Fibroblast of skin of left biceps (primary cell): ENCODE measurements at places on chromosomes 12 and 14.
A peak's percentile ranks its signal among the peaks of the same experiment; 100 is the strongest.

DNA sequence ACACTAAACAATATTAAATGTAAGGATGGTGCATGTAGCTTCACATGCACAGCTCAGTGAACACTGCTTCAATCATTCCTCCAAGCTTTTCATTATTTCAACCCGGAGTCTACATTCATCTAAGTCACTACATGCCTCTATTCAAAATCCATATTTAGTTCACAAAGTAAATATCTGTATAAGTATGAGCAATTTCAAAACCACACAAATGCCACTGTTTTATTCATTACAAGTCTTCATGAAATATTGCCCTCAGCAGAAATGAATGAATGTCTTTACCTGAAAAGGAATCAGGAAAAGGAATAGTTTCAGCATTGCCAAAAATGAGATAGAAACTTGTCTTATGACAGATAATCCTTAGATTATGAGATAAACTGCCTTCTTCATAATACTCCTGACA is 149.4 kb downstream of the SLC38A4 start:
- DNase-seq: no peak

GRCh38 chr14:44162197-44162596 is 344.9 kb downstream of the FSCB start:
- no peak for DNase-seq

DNA sequence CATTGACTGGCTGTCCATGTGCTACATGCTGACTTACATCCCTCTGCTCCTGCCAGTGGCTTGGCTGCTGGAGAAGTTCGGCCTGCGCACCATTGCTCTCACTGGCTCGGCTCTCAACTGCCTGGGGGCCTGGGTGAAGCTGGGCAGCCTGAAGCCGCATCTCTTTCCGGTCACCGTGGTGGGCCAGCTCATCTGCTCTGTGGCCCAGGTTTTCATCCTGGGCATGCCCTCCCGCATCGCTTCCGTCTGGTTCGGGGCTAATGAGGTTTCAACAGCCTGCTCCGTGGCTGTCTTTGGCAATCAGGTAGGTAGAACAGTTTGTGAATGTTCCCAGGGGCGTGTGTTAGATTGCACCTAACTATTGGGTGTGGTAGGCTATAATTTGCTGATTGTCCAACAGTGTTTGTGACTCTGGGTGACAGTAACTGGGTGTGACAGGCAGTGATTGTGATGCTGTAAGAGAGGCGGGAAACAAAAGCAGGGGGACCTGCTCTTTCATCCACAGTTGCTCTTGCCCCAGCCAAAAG is 981 bp downstream of the FLVCR2 start:
- DNase-seq: no peak

GRCh38 chr14:54698501-54698900 is 131.6 kb downstream of the SAMD4A start:
- no peak for DNase-seq

- peak; percentile 62 for DNase-seq
Measured at GRCh38 chr12:115227137-115227615, 543.2 kb upstream of the TBX3 start.
